ENCODE measurements at places on chromosomes 3 and 15. TPM values are rescaled to one million over a fixed set of nuclear protein-coding genes. Genes with fewer than 3 reads are reported as not detected.

The FETUB gene
- total RNA-seq = not detected

The TLNRD1 gene
- total RNA-seq = 24.7 TPM

The PARP3 gene
- total RNA-seq = 16.1 TPM

The ARID3B gene
- total RNA-seq = 12.7 TPM

The RASL12 gene
- 0.67 TPM for total RNA-seq

The SHC4 gene
- total RNA-seq = 0.10 TPM

The KLHDC8B gene
- 6.8 TPM for total RNA-seq

The PPIP5K1 gene
- total RNA-seq = 56.6 TPM

The EXOSC7 gene
- 38.4 TPM for total RNA-seq

The TMEM212 gene
- total RNA-seq = not detected

The GOLGA6L1 gene
- total RNA-seq = not detected

The FBN1 gene
- 0.46 TPM for total RNA-seq

The DOCK3 gene
- total RNA-seq = 0.21 TPM

The EAF2 gene
- 5.3 TPM for total RNA-seq

The CFAP20DC gene
- total RNA-seq = 4.0 TPM

DNA sequence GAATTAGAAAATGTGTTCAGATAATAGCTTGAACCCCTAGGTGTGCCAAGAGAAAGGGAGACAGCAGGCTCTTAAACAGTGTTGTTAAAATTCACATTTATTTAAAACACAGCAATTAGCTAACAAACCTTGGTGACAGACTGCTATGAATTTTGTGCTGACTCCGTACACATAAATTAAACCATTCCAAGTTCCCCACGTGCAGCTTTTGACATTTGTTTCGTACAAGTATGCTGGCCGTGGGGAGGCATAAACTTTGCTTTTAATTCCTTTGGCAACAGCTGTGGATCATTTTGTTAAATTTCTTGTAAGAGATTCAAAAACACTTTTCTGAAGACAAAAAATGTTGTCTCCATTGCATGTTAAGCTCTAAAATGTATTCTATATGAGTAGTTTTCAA lies 465.3 kb downstream of the FGF12 start:
- H3K27ac ChIP-seq = no peak overlapping the region
- no peaks in the 10 kb centered on the region for H3K27me3 ChIP-seq
- no peaks in the 10 kb centered on the region for H3K4me1 ChIP-seq
- DNase-seq = no peak
- no peaks in the 10 kb centered on the region for H3K36me3 ChIP-seq
- H3K4me3 ChIP-seq = no peak overlapping the region

DNA sequence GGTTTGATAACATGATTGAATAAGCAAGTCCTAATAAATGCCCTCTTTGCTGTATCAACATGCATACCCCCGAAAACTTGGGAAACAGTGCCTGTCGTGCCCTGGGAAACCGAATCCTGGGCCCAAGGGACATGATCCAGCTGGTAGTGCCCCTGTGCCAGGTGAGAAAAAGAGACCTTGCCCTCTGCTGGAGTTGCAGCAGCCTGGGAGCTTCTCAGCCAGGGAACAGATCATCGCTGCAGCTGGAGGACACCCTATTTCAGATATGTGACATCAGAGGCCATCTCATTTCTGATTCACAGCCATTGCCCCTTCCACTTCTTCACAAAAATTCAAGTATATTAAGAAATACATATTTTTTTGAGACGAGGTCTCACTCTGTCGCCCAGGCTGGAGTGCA lies 32.3 kb downstream of the STOML1 start:
- H3K4me3 ChIP-seq = no peak overlapping the region
- H3K4me1 ChIP-seq = no peaks in the 10 kb centered on the region
- no peak overlapping the region for H3K27ac ChIP-seq
- H3K27me3 ChIP-seq = no peaks in the 10 kb centered on the region
- no peak for DNase-seq
- H3K36me3 ChIP-seq = no peaks in the 10 kb centered on the region

- H3K4me3 ChIP-seq = no peak overlapping the region
- no peak for DNase-seq
- 0 out of 2 replicates have a peak overlapping the region, but pooled peaks have one; percentile 3 for H3K27ac ChIP-seq
- H3K27me3 ChIP-seq = no peaks in the 10 kb centered on the region
- no peaks in the 10 kb centered on the region for H3K4me1 ChIP-seq
Measured at GRCh38 chr3:29335943-29336342, 55.1 kb downstream of the RBMS3 start.

- no peak overlapping the region for H3K4me3 ChIP-seq
- DNase-seq = no peak
- no peaks in the 10 kb centered on the region for H3K36me3 ChIP-seq
- H3K27ac ChIP-seq = no peak overlapping the region
Measured at GRCh38 chr15:81411051-81411450, 37.0 kb upstream of the TMC3 start.

DNA sequence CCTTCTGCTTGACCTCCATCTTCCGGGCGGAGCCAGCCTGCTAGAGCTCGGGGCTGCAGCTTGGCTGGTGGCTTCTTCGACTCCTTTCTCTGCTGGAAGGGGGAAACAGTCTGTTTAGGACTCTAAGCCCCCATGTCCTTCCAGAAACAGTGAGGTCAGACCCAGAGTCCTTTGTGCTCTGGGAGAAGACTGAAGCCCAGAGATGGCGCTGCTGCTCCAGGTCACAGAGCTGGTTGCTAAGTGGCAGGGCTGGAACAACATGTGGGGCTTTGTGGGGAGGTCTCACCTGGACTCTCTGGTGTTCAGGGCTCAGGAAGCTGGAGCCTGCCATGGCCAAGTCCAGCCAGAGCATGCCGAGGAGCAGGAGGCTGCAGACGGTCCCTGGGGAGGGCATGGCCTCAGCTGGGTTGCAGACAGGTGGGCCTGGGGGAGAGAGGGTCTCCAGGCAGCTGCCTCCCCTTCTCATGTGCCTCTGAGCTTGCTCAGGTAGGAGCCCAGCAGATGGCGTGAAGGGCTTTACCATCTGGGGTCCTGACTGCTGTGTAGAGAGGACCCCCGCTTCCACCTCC lies 2.9 kb downstream of the GHRL start:
- H3K4me1 ChIP-seq = no peaks in the 10 kb centered on the region
- H3K36me3 ChIP-seq = peaks cover 2% of the 10 kb centered on the region
- no peak overlapping the region for H3K27ac ChIP-seq
- H3K4me3 ChIP-seq = no peak overlapping the region
- no peak for DNase-seq

GRCh38 chr3:29427266-29428103 lies 146.6 kb downstream of the RBMS3 start:
- DNase-seq = no peak
- H3K27ac ChIP-seq = no peak overlapping the region
- H3K4me1 ChIP-seq = no peaks in the 10 kb centered on the region
- H3K4me3 ChIP-seq = no peak overlapping the region
- no peaks in the 10 kb centered on the region for H3K36me3 ChIP-seq

DNA sequence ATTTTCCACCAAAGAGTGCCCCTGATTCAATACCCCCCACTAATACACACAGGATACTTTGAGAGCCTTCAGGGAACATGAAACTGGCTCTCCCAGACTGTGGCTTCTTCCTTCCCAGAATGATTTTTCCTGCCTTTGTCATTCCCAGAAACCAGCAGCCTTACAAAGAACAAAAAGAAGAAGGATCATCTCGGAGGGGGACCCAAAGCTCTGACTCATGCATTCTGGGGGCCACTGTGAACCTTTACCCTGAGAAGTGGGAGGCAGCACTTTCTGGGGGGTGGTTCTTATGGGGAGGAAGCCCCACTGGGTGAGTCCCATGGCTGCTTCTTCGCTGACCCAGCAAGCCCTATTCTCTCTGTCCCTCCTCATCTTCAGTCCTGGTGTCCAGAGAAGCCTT lies 44.7 kb upstream of the RAD18 start:
- H3K36me3 ChIP-seq = no peaks in the 10 kb centered on the region
- H3K4me1 ChIP-seq = no peaks in the 10 kb centered on the region
- no peak overlapping the region for H3K4me3 ChIP-seq
- H3K27me3 ChIP-seq = no peaks in the 10 kb centered on the region

- no peaks in the 10 kb centered on the region for H3K4me1 ChIP-seq
- no peak overlapping the region for H3K4me3 ChIP-seq
- no peaks in the 10 kb centered on the region for H3K27me3 ChIP-seq
- H3K36me3 ChIP-seq = peaks cover 10% of the 10 kb centered on the region
- no peak overlapping the region for H3K27ac ChIP-seq
- no peak for DNase-seq
Measured at GRCh38 chr3:170270282-170270881, 48.2 kb downstream of the PRKCI start.

DNA sequence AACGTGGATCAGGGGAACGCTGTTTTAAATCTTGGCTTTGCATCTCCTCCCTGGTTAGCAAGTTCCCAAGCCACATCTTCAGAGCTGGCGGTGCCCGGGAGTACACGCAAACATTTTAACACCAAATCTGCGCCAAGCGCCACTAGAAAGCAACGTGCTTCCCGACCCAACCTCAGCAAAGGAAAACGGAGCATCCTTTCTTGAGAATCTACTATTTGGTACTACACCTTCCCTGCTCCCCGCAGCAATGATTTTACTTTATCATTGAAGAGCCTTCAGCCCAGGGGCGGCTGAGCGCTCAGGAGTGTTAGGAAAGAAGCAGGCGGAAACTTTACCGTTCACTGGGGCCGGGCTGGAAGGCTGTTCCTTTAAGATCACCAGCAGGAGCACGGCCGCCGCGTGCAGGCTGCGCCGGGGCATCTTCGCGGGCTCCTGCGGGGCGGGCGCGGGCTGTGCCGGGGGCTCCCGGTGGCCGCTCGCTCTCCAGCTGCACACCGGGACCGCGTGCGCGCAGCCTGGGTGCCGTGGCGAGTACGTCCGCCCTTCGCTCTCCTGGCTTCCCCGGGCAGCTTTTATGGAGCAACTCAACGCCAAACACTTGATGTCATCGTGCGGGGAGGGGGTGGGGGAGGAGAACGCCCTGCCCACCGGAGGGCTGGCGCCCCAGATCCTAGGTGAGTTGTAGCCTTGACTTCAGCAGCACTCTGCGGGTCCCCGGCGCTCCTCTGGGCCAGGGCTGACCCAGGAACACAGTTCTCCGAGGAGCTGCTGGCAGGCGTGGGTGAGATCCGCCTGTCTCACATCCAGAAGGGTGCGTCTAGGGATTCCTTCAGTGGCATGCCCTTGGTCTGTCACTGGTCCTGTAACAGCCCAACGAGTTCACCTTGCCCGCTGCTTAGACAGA lies at the start of gene CA12:
Gene CA12, minus strand, starts transcription at position 546 of the 904 bp plus-strand sequence. Its CDS starts 126 bp downstream, at position 420.
- no peaks in the 10 kb centered on the region for H3K36me3 ChIP-seq
- H3K4me3 ChIP-seq = peak within 1 kb of the TSS; percentile 46
- no peaks in the 10 kb centered on the region for H3K4me1 ChIP-seq
- no peak for DNase-seq
- no peak within 1 kb of the TSS for H3K27ac ChIP-seq
- peaks cover 8% of the 10 kb centered on the region for H3K27me3 ChIP-seq

- H3K4me3 ChIP-seq = no peak overlapping the region
- no peak overlapping the region for H3K27ac ChIP-seq
- no peaks in the 10 kb centered on the region for H3K4me1 ChIP-seq
- no peak for DNase-seq
Measured at GRCh38 chr3:117356091-117356705, 646.6 kb downstream of the TUSC7 start.

- no peak overlapping the region for H3K4me3 ChIP-seq
- H3K27me3 ChIP-seq = no peaks in the 10 kb centered on the region
- H3K36me3 ChIP-seq = peaks cover 20% of the 10 kb centered on the region
- H3K4me1 ChIP-seq = no peaks in the 10 kb centered on the region
- no peak overlapping the region for H3K27ac ChIP-seq
Measured at GRCh38 chr3:119508172-119508845, 10.0 kb downstream of the TIMMDC1 start.

DNA sequence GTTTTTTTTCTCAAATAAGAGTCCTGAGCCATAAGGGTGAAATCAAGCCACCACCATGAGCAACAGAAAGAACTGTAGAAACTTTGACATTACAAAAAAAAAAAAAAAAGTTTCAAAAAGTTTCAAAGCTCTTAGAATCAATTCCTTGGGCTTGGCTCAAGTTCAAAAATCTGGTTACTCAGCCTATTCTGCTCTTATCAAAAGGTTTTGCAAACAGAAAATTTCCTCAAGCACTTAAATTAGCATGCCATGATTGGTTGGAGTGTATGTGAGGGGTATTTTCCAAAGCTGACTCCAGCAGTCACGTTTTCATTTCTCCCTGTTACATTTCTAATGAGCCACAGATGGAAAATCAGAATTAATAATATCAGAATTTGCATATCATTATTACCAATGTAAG lies 12.1 kb upstream of the PEX5L start:
- no peaks in the 10 kb centered on the region for H3K27me3 ChIP-seq
- H3K27ac ChIP-seq = no peak overlapping the region
- no peaks in the 10 kb centered on the region for H3K36me3 ChIP-seq
- H3K4me3 ChIP-seq = no peak overlapping the region
- H3K4me1 ChIP-seq = no peaks in the 10 kb centered on the region

DNA sequence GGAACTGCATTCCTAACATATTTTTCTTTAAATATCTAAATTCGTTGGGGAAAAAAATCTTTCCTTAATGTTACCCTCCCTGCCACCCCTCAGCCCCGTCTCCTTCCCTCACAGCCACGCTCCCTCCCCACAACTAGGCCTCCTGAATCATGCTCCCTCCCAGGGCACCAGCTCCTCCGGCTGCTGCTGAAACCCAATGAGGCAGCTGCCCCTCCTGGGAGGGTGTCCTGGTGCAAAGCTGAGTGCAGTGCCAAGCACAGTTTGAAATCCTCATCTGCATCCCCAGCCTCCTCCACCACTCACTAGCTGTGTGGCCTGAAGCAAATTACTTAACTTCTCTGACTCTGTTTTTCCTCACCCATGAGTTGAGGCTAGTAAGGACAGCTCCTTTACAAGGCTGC lies 2.7 kb upstream of the NR2E3 start:
- H3K27ac ChIP-seq = no peak overlapping the region
- H3K4me3 ChIP-seq = no peak overlapping the region
- no peaks in the 10 kb centered on the region for H3K27me3 ChIP-seq
- DNase-seq = no peak

GRCh38 chr3:73674280-73674679 lies 49.5 kb upstream of the PDZRN3 start:
- H3K4me1 ChIP-seq = no peaks in the 10 kb centered on the region
- H3K27me3 ChIP-seq = no peaks in the 10 kb centered on the region
- H3K36me3 ChIP-seq = no peaks in the 10 kb centered on the region
- no peak for DNase-seq
- H3K4me3 ChIP-seq = no peak overlapping the region

GRCh38 chr3:127121885-127122284 lies 71.0 kb upstream of the PRR23E start:
- no peak overlapping the region for H3K27ac ChIP-seq
- no peaks in the 10 kb centered on the region for H3K36me3 ChIP-seq
- no peaks in the 10 kb centered on the region for H3K4me1 ChIP-seq

DNA sequence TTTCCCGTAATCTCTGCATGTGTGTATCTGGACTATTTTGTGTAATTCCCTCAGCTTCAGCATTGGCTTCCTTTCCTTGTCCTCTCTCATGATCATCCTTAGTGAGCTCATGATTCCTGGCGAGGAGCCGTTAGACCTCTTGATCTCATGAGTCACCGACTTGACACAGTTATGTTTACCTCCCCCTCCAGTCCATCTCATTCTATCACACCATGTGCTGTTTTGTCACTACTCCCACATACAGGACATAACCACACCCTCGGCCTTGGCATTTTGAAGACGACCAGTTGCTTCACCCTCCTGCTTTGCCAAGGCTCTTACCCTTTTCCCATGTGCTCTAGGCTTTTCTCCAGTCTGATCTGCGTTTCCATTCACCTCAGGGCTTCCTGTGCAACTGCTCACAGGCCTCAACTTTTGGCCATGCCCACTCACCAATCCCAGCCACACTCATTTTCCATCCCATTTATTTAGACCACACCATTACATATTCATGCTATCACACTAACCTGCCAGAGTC lies 41.5 kb downstream of the CP start:
- H3K27me3 ChIP-seq = no peaks in the 10 kb centered on the region
- H3K27ac ChIP-seq = peak overlapping the region; percentile 78
- peaks cover 8% of the 10 kb centered on the region for H3K36me3 ChIP-seq
- H3K4me1 ChIP-seq = peaks cover 19% of the 10 kb centered on the region

- no peaks in the 10 kb centered on the region for H3K27me3 ChIP-seq
- H3K4me1 ChIP-seq = no peaks in the 10 kb centered on the region
Measured at GRCh38 chr3:65194047-65194714, 506.4 kb upstream of the ADAMTS9 start.

Data from Panc1 (cell line).